Activated T-cell treated with anti-CD3 and anti-CD28 coated beads for 1 hour (primary cell): ENCODE measurements at places on chromosomes 1 and 21.

DNA sequence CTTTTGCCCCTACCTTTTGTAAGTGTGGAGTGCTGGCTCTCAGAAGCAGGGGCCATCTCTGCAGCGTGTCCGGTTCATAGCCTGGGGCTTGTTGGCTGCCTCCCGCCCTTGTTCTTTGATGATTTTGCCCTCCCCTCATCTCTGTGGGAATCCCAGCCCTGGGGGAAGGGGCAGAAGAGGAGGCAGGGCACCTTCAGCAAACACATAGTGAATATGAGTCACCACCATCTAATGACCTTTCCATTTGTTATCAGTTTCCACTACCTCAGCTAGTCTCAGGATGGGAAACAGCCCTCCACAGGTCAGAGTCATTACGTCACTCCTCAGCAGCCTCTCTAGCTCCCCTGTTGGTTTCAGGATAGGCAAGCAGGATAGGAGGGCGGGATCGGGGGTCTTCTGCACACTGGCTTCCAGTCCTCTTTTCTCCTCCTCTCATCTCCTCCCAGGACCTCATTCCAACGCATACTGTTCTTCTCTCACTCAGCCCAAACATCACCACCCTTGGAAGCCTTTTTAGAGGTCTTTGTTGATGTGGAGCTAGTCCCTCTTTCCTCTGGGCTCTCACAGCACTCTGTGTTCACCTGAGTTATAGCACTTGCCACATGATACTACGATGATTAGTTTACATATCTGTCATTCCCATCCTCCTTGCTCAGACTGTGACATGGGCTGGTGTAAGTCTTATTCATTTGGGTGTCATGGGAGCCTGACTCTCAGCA, 15.8 kb downstream of the GADD45A start:
- DNase-seq, result no peak

DNA sequence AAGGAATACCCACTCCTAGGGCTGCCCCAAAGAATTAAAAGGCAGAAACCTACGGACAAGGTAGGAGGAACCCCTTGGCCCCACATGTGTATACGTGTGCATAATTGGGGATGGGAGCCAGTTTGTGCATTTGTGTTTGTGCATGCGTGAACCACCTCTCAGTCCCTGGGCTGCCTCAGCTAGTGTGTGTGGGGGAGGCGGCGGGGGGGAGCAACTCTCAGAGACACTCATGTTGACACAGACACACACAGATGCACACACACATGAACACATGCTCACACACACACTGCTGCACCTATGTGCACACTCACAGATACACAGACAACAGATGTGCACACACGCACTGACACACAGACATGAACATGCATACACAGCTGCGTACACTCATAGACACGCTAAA, 5.1 kb downstream of the LDLRAD1 start:
- DNase-seq, result no peak

- DNase-seq, result no peak
Observed at GRCh38 chr1:205211839-205212536, 486 bp upstream of the DSTYK start.

- DNase-seq, result no peak
Observed at GRCh38 chr1:17516303-17517214, 22.9 kb upstream of the ARHGEF10L start.

DNA sequence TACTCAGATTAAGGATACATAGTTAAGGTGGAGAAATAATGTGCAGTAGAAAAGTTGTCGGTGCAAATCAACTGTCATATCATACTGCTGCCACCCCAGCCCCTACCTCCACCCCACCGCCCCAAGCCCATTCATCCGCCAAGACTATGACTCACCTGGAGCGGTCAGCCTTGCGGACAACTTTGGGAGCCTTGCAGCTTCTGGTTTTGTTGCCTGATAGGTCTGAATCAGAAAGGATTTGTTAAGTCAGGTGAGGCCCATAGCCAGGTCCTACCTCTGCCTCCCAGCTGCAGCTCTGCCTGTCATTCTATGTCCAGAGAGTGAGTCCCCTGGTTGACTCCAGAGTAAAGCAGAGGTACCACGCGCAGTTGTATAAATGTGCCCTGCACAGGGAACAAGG, 12.6 kb downstream of the C1orf162 start:
- DNase-seq, result no peak

- DNase-seq, result no peak
Observed at GRCh38 chr1:175360016-175360415, 167.4 kb upstream of the KIAA0040 start.
